ENCODE measurements at places on chromosomes 6 and 20.

DNA sequence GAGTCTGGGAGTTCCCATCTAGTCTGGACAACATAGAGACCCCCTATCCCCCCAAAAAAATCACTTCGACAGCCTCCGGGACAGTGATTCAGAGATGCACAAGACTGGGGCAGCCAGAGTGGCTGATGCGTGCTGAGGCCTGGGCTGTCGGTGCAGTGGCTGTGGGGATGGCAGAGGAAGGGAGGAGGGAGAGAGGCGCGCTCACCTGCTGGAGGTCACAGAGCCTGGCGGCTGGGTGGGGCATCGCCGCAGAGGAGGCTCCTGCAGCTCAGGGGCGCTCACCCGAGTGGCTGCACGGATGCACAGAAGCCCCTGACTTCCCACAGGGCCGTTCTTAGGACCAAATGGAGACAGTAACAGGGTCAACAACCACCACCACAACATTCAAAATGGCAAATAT is 182.8 kb downstream of the SMOC2 start:
- no peak for DNase-seq

DNA sequence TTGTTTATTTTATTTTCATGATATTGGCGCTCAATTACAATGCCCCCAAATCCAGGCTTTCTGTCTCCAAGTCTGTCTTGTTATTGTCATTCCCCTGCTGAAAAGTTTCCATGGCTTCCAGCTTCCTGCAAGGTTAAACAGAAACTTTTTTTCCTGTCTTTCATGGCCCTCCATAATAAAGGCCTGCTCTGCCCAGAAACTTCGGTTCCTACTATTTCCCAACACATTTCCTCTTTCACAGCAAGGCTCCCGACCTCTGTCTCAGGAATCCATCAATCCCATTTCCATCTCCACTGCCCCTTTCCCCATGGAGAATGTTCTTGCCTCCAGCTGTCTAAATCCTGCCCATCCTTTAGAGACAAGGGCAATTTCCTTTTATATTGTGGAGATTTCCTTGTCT is 365.2 kb upstream of the JARID2 start:
- DNase-seq, result no peak

DNA sequence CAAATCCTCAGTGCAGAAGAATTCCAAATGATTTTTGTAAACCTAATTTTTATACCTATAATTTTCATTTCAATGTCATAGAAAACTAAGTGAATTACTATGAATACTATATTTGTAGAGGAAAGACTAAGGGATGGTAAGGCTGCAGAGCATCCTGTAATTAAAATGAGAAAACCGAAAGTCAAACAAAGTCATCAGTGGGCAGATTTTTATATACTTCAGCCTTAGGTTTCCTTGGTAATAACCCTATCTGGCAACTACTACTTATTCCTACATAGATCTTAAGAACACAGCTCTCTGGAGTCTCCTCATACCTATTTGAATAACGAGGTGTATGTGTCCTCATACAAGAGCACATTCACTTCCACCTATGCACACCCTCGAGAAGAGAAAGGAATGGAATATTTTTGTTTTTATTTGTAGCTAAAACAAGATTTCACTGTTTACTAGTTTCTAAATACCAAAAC is 117.9 kb upstream of the SGK1 start:
- DNase-seq, result no peak

DNA sequence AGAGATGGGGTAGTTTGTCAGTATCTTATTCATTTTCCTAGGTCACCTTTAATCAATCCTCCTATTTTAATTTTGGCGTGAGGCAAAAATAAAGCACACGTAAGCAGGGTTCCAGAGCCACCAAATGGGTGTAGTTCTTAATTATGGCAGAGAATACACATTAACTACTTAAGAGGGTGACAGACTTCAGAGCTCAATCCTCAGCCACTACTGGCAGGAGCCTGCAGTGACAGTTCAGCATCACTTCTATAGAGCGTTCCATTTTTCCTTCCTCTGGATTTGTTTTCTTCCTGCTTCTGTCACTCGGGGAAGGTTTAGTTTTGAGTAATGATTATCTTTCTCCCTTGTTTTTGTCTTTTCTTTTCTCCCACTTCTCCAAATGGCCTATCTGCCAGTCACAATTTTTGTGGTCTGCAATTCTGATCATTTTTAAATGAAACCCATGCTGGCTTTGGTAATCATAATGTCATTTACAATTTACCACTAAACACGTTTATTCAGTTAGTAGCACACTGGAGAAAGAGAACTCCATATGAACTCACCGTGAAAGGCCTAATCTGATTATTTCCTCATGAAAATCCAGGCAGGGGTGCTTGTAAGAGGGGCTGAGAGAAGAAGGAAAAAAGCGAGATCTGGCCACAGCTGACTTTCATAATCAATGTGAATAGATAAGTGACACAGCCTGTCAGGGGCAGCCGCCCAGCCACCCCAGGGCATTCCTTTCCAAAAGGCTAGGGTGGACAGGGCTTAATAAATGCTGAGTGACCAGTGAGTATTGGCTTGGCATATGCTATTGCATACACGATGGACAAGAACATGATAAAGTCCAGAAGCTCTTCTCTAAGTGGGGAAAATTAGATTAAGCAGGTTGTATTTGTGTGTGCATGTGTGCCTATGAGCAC is 412.1 kb downstream of the PKHD1 start:
- DNase-seq, result no peak

- DNase-seq, result no peak
Measured at GRCh38 chr6:119060255-119060907, 18.1 kb downstream of the FAM184A start.

DNA sequence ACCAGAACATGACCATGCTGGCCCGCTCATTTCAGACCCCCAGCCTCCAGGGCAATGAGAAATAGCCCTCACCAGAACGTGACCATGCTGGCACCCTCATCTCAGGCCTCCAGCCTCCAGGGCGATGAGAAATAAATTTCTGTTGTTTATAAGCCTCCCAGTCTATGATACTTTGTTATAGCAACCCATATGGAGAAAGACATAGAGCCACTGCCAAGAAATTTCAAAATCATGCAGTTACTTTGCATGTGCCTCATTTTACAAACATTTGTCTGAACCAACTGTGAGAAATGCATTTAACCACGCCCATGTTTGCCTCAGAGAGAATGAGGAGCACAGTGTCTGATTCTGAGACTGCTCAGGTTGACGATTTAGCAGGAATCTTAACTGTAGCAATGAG is 15.5 kb downstream of the CYP39A1 start:
- peak; percentile 7 for DNase-seq
